ENCODE measurements at places on chromosomes 16 and 17.

DNA sequence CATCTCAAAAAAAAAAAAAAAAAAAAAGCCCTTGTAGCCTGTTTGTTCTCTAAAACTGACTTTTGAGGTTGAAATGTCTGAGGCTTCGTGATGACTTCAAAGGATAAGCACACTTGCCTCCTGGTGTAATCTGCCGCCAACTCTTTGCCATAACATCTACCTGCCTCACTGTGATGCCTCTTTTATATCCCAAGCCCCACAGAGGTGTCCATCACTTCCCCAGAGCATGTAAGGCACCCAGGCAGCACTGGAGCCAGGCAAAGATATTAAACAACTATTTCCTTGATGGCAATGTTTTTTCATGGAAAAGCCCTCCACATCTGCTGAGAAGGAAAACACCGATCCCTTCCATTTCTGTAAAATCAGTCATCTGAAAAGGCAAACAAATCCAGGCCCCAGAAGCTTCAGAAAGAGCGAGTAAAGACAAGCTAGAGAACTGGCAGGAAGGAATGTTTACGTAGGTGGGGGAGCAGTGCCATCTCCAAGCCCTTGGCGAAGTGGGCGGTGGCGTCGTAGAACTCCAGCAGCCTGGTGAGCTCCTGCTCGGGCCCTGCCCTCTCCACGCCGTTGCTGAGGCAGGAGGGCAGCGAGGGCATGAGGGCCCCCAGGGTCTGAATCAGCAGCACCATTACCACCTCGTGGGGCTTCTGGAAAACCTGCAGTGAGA, 28.6 kb downstream of the COG7 start:
- no peak for DNase-seq

- no peak for DNase-seq
Measured at GRCh38 chr16:81179219-81179618, 59.3 kb upstream of the BCO1 start.

DNA sequence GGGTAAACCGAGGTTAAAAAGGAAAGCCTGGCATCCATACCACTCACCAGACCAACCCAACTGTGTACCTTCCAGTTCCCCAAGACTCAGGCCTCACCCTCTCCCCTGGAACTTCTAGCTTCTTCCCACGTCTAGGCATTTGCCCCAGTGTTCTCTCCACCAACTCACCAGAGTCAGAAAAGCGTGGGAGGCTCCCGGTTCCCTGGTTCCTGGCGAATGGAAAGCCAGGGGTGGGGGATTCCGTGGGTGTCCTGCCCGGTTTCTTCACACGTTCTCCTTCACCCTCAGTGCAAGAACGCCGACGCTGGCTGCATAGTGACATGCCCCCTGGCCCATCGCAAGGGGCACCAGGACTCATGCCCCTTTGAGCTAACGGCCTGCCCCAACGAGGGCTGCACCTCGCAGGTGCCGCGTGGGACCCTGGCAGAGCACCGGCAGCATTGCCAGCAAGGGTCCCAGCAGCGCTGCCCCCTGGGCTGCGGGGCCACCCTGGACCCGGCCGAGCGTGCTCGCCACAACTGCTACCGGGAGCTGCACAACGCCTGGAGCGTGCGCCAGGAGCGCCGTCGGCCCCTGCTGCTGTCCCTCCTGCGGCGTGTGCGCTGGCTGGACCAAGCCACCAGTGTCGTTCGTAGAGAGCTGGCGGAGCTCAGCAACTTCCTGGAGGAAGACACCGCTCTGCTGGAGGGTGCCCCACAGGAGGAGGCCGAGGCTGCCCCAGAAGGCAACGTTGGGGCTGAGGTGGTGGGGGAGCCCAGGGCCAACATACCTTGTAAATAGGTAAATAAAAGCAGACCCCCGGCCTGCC, 1.7 kb downstream of the RNF151 start:
- DNase-seq, result no peak

DNA sequence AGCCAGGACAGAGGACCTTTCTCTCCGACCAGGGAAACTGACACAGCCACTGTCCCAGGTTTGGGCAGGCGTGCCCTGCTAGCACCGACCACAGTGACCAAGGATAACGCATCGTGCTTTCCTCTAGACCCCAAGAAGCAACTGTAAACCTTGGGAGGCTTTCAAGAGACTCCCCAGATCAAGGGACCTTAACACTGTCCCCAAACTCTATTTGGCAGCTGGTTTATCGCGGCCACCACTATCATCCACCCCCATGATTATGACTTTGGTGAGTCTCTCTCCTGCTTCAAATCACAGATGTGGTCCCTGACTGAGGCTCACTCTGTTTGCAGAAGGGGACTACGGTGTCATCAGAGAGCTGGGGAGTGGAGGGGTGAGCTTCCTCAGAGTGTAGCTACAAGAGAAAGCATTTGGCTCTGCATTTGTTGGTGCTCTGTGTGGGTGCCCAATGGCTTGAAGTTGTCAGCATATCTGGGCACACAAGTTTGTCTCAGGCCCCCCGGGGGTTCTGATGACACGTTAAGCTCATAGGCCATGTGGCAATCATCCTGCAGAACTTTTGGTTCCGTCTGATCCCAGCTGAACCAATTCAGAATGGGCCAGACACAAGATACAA, 408.0 kb downstream of the SLC39A11 start:
- DNase-seq, result no peak

- no peak for DNase-seq
Measured at GRCh38 chr16:3035289-3035971, 1.3 kb downstream of the BICDL2 start.

DNA sequence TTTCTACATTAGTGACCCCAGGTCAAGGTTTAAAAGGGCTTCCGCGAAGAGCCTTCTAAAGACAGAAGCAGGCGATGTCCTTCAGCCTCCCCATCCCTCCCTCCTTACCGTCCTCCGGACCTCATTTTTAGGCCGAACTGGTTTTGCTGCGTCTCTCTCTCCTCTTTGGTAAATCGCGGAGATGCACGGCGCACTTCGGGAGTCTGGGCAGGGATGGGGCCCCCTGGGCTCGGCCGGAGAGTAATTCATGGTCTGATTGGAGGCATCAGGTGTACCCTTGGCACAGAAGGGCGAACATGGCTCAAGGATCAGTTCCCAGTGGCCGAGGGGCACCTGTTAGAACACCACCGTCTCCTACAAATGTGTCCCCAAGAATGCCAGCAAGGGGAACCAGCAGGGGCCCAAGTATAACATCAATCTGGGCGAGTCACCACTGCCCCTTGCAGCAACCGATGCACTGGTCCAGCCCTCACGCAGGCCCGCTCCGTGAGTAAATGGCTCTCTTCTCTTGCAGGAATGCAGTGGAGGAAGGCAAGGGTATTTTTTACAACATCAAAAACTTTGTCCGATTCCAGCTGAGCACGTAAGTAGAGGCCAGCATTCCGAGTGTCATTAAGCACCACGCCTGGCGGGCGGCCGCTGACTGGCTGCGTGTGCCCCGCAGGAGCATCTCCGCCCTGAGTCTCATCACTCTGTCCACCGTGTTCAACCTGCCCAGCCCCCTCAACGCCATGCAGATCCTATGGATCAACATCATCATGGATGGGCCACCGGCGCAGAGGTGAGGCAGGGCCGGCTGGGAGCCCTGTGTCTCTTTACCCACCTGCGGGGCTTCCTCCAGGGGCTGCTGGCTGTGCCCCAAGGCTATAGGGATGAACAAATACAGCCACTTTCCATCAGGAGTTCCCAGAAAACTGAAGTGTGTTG, 45.6 kb downstream of the MEAK7 start:
- no peak for DNase-seq

GRCh38 chr16:2471016-2471652, at the start of gene NTN3:
Gene NTN3 (plus strand): TSS chr16:2471297. CDS start chr16:2471702, 405 bp downstream.
- no peak for DNase-seq

DNA sequence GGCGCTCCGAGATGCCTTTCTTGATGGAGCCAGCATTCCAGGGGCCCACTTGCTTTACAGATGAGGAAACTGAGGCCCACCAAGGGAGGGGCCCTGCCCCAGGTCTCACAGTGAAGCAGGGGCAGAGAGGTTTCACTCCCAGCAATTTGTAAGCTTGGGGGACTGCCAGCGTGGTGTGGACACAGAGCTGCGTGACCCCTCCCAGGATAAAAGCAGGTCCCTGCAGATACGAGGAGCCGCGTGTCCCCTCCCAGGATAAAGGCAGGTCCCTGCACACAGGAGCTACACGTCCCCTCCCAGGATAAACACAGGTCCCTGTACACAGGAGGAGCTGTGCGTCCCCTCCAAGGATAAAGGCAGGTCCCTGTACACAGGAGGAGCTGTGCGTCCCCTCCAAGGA, 11.7 kb downstream of the JPH3 start:
- no peak for DNase-seq

GRCh38 chr16:87368029-87368770, 15.4 kb downstream of the FBXO31 start:
- no peak for DNase-seq
